ENCODE measurements at places on chromosomes 5 and 9.

- no peaks in the 10 kb centered on the region for H3K27me3 ChIP-seq
- H3K27ac ChIP-seq: no peak overlapping the region
- peaks cover 22% of the 10 kb centered on the region for H3K4me1 ChIP-seq
- no peak overlapping the region for H3K4me3 ChIP-seq
Measured at GRCh38 chr5:55544341-55544740, 9.6 kb upstream of the PLPP1 start.

GRCh38 chr5:146084376-146084775, 21.0 kb downstream of the PLAC8L1 start:
- H3K36me3 ChIP-seq: no peaks in the 10 kb centered on the region
- no peak for DNase-seq
- H3K27me3 ChIP-seq: no peaks in the 10 kb centered on the region
- no peak overlapping the region for H3K4me3 ChIP-seq

DNA sequence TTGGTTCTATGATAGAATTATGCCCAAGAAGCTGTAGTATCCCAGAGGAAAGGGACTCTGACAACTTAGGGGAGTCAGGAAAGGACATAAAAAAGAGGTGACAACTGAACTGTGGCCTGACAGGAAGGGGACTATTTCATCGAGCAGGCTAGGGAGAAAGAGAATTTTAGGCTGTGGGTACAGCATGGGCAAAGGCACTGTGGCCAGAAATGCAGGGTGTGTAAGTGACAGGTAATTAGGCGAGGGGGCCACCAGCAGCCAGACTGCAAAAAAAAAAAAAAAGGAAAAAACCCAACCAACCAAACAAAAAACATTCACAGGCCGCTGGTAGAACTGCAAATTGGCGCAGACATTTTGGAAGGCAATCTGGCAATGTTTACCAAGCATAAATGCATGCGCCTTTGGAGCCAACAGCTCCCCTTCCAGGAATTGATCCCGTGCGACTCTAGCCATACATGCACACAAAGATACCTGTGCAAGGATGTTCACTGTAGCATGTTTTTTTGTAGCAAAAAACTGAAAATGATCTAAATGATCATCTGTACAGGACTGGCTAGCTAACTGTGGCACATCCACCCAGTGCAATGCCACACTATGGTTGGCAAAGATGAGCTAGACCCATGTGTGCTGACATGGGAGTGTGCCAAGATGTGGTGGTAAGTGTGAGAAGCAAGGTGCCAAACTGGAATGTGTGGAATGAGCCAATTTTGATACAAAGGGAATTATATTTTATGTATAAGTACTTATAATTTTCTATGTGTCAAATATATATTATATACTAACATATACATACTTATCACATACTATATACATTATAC, 1.1 kb downstream of the EIF4E1B start:
- H3K4me1 ChIP-seq: peaks cover 6% of the 10 kb centered on the region
- H3K27ac ChIP-seq: no peak overlapping the region
- H3K36me3 ChIP-seq: no peaks in the 10 kb centered on the region
- DNase-seq: no peak

DNA sequence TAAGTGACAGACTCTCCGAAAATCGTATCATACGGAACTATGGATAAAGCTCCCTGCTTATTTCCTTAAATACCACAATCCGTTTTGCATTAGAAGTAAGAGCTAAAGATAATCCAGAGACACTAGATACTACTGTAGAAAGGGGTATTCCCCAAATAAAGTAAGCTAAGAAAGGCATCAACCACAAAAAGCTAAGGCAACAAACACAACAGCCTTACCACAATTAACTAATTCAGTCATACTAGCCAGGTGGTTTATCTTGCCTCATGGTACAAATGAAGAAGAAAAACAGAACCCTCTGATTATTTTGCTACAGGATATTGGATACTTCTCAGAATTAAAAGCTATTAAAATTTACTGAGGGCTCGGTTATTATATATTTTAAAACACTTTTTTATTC, 14.1 kb downstream of the ERP44 start:
- no peaks in the 10 kb centered on the region for H3K36me3 ChIP-seq
- peaks cover 39% of the 10 kb centered on the region for H3K4me1 ChIP-seq
- no peak overlapping the region for H3K4me3 ChIP-seq
- DNase-seq: no peak

DNA sequence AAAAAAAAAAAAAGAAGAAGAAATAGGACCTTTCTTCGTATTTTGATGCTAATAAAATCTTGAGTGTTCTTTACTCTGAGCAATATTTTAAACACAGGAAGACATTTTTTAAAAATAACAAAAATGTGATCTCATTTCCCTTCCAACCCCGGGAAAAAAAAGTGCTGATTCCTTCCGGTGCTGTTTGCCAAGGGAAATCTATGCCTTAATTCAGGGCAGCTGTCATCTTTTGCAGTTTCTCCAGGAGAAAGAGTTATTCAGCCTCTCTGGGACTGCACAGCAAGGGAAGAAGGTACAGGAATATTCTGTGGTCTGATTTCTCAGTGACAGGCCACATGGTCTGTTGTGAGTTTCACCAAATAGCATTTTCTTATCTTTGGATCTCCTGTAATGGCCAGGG, 291.9 kb upstream of the IRX1 start:
- no peaks in the 10 kb centered on the region for H3K4me1 ChIP-seq
- H3K4me3 ChIP-seq: no peak overlapping the region
- no peaks in the 10 kb centered on the region for H3K27me3 ChIP-seq
- DNase-seq: no peak
- no peak overlapping the region for H3K27ac ChIP-seq

DNA sequence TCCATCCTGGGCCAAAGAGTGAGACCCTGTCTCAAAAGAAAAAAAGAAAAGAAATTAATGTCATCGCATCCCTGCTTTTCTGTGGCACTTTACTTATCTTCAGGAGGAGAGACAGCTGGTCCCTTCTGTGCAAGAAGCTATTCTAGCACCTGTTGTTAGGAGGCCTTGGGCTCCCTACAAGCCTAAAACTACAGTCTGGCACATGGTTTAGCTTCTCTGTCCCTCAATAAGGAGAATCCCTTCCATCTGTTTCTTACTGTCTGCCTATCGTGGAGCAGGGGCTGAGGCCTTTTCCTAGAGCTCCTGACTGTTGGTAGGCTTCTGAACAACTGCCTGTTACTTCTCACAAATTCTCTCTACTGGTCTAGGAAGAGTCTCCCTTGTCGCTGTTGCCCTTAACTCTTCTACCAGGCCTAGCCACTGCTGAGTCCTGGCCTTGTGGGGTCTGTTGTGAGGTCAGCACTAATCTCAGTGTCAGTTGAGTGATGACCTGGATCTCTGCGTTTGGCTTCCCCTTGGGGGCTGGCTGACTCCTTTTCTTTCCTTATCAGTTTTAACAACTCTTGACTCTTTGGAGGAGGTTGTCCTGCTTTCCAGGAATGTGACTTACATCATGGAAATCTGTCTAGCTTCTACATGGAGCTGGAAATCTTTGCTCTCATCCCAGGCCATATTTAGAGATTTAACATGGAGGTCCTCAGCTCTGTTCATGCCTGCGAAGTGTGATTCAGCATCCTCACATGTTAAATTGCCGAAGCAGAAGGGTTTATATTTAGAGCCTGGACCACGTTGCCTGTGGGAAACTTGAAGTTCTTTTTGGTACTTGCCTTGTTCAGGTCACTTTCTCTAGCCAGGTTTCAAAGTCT, 5.7 kb upstream of the GARNL3 start:
- DNase-seq: no peak
- no peak overlapping the region for H3K27ac ChIP-seq
- H3K27me3 ChIP-seq: no peaks in the 10 kb centered on the region

GRCh38 chr9:120863833-120864232, 13.2 kb downstream of the PHF19 start:
- DNase-seq: no peak
- H3K4me3 ChIP-seq: no peak overlapping the region
- no peak overlapping the region for H3K27ac ChIP-seq
- no peaks in the 10 kb centered on the region for H3K27me3 ChIP-seq
- H3K4me1 ChIP-seq: peaks cover 7% of the 10 kb centered on the region
- H3K36me3 ChIP-seq: peaks cover 59% of the 10 kb centered on the region

DNA sequence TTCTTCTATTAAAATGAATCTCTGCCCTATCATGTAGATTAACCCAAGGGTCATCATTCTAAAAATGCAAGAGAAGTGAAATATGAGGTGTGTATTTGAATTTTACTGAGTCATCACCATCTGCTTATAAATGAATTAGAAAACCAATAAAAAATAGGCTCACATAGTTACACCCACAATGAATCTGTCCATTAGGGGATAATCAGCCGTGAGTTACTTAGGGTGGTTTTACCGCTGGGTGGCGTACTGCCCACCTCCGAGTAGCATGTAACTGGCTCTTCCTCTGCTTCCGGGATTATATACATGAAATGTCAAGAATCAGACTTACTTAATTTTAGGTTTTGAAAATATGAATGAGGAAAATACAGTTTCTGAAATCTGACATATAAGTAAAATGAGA, 332.9 kb upstream of the CCNG1 start:
- H3K4me1 ChIP-seq: no peaks in the 10 kb centered on the region
- H3K36me3 ChIP-seq: no peaks in the 10 kb centered on the region
- no peak overlapping the region for H3K4me3 ChIP-seq
- H3K27ac ChIP-seq: no peak overlapping the region
- H3K27me3 ChIP-seq: no peaks in the 10 kb centered on the region
- DNase-seq: no peak

- no peak overlapping the region for H3K4me3 ChIP-seq
- H3K4me1 ChIP-seq: no peaks in the 10 kb centered on the region
- H3K27me3 ChIP-seq: no peaks in the 10 kb centered on the region
- H3K36me3 ChIP-seq: no peaks in the 10 kb centered on the region
- no peak overlapping the region for H3K27ac ChIP-seq
Measured at GRCh38 chr9:86042199-86042978, 57.0 kb downstream of the GOLM1 start.

GRCh38 chr5:132883261-132883834, 9.9 kb downstream of the LEAP2 start:
- H3K36me3 ChIP-seq: peaks cover 39% of the 10 kb centered on the region
- no peaks in the 10 kb centered on the region for H3K27me3 ChIP-seq
- H3K4me3 ChIP-seq: no peak overlapping the region

- H3K4me1 ChIP-seq: no peaks in the 10 kb centered on the region
- no peaks in the 10 kb centered on the region for H3K27me3 ChIP-seq
- no peaks in the 10 kb centered on the region for H3K36me3 ChIP-seq
- no peak for DNase-seq
Measured at GRCh38 chr9:135788576-135789300, 86.8 kb downstream of the KCNT1 start.

DNA sequence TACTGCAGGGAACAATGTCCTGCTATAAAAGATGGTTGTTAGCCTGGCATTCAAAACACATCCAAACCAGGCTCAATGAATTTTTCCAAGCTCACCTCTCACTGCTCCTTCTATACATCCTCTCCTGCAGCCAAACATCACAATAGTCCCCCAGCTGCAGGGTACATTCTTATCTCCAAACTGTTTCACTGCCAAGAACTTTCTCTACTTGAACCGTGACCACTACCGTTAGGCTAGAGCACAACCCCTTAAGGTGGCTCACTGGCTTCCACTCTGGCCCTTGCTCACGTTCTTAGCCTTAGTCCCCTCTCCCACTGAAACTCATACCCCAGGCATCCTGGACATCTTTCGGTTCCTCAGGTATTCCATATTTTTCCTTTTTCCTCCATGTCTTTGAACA, 29.0 kb upstream of the ANXA6 start:
- H3K27me3 ChIP-seq: no peaks in the 10 kb centered on the region
- no peaks in the 10 kb centered on the region for H3K4me1 ChIP-seq
- H3K4me3 ChIP-seq: no peak overlapping the region
- no peak for DNase-seq

DNA sequence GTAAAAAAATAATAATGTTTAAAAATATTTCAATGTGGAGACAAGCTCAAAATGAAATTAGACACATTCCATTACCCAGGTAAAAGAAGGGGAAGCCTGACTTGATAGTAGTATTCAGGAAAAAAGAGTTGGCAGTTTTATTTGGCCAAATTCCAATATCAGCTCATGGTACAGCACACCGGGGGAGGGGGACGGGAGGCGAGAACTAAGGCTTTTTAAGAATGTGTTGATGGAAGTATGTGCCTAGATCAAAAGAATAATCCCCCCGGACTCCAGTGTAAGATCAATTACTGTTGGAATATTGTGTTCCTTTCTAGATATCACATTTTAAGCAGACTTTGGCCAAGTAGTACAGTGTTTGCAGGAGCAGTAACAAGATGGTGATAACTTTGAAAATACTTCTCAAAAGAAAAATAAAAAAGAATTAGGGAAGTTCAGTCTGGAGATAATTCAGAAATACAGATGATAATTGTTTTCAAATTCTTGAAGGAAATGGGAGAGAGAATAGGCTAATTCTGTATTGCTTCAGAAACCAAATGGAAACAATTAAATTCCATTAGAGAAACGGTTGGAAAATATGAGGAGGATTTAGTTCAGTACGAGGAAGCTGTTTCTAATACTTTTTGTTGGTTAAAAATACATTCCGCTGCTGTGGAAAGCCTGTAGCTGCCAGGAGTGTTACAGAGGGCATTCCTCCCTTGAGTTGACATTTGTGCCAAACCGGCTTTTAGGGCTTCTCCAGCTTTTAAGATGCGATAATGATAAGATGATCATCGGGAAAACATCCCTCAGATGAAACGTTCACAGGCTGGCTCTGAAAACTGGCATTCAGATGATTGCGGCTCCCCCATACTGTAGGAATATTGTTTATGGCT, 98.1 kb upstream of the ERBIN start:
- H3K27ac ChIP-seq: no peak overlapping the region
- no peaks in the 10 kb centered on the region for H3K36me3 ChIP-seq
- H3K4me1 ChIP-seq: peaks cover 5% of the 10 kb centered on the region
- H3K4me3 ChIP-seq: no peak overlapping the region
- no peak for DNase-seq
- no peaks in the 10 kb centered on the region for H3K27me3 ChIP-seq

GRCh38 chr5:19734776-19735175, 253.2 kb downstream of the CDH18 start:
- H3K27ac ChIP-seq: no peak overlapping the region
- no peaks in the 10 kb centered on the region for H3K36me3 ChIP-seq
- no peaks in the 10 kb centered on the region for H3K27me3 ChIP-seq
- no peaks in the 10 kb centered on the region for H3K4me1 ChIP-seq
- H3K4me3 ChIP-seq: no peak overlapping the region

GRCh38 chr9:26656003-26656870, 236.4 kb downstream of the CAAP1 start:
- H3K4me3 ChIP-seq: no peak overlapping the region
- H3K36me3 ChIP-seq: no peaks in the 10 kb centered on the region
- H3K4me1 ChIP-seq: no peaks in the 10 kb centered on the region
- no peaks in the 10 kb centered on the region for H3K27me3 ChIP-seq
- no peak for DNase-seq
- H3K27ac ChIP-seq: no peak overlapping the region

Data from CD8-positive, alpha-beta memory T cell (primary cell).